ENCODE measurements at places on chromosomes 2 and 18.

- DNase-seq: peak; percentile 64
These were observed 23.7 kb downstream of the TMEM127 start for GRCh38 chr2:96241900-96242611.

- no peak for DNase-seq
These were observed 73.5 kb downstream of the ANTXR1 start for GRCh38 chr2:69086466-69086865.

GRCh38 chr2:138028538-138028937, 64.3 kb downstream of the HNMT start:
- DNase-seq: no peak

- DNase-seq: no peak
These were observed 118.5 kb upstream of the CD302 start for GRCh38 chr2:159916511-159916910.

GRCh38 chr2:29314816-29315571, 199.8 kb downstream of the CLIP4 start:
- peak; percentile 47 for DNase-seq

DNA sequence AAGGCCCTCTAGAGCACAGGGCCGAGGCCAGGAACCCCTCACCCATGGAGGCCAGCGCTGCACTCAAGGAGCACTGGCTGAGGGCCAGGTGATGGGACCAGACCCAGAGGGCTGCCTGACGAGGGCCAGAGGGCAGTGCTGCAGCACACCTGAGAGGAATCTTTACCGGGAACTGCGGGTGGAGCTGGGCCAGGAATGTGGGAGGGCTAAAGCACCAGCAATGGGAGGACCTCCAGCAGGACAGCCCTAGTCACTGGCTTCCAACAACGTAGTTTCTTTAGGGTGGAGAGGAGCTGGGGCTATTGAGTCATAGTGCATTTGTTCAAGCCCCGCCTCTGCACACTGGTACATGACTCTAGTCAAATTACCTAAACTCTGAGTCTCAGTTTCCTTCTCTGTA, 143.4 kb downstream of the TMEM17 start:
- DNase-seq: no peak

DNA sequence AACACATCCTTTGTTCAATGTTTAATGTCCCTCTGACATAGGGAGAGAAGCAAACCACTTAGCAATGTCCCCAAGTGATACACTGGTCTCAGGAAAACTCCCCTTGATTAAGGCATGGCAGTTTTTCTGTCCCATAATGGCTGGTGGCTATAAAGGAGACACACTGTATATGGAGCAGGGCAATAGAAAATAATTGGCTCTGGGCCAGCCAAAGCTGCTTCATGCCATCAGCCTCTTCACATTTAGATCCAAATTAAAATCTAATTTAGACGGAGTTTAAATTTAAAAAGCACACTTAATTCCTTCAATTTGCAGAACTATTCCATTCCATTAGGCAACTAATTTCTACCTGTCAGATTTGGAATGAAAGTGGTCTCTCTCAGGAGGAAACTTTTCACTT, 638.1 kb downstream of the DSC3 start:
- no peak for DNase-seq

DNA sequence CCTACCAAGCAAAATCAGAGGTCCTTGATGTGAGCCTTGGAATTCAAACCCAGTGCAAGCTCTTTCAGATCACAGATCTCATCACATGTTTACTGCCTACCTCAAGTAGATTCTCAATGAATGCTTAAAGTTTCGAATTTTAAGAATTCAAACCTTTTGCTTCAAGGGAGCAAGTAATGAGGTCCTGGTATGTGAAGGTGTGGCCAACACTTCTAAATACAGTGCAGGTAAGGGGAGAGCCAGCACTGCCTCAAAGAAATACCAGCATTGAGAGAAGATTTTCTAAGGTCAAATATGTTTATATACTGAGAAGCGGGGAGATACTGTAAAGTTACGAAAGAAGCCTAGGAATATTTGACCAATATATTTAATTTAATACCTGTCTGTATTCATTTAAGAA, 19.7 kb upstream of the RNF152 start:
- DNase-seq: no peak

- no peak for DNase-seq
These were observed 100.2 kb downstream of the TNS1 start for GRCh38 chr2:217902379-217903141.

GRCh38 chr18:72342933-72343332, 201.2 kb downstream of the CBLN2 start:
- no peak for DNase-seq

GRCh38 chr2:105248316-105249070, 7.0 kb downstream of the GPR45 start:
- DNase-seq: no peak

GRCh38 chr2:44397447-44398175, 35.9 kb downstream of the CAMKMT start:
- DNase-seq: no peak

GRCh38 chr2:224976629-224977525, 65.4 kb downstream of the DOCK10 start:
- DNase-seq: no peak

DNA sequence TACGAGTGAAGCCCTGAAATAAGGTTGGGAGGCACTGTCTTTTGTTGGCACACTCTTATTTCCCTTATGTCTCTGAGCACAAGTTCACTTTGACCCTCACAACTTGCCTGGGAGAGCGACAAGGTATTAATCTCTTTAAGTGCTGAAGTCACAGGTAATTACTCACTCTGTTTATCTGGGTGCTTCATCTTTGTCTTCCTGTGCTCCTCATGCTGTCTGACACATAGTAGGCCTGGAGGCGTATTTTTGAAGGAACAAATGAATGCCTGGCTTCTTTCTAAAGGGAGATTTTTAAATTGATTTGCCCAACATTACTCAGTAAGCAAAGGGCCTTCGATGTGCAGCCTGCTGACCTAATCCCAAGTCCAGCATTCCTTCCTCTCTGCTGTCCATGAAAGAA, 507.1 kb upstream of the TNP1 start:
- no peak for DNase-seq

- DNase-seq: no peak
These were observed 106.9 kb upstream of the CBLN2 start for GRCh38 chr18:72651033-72651432.

DNA sequence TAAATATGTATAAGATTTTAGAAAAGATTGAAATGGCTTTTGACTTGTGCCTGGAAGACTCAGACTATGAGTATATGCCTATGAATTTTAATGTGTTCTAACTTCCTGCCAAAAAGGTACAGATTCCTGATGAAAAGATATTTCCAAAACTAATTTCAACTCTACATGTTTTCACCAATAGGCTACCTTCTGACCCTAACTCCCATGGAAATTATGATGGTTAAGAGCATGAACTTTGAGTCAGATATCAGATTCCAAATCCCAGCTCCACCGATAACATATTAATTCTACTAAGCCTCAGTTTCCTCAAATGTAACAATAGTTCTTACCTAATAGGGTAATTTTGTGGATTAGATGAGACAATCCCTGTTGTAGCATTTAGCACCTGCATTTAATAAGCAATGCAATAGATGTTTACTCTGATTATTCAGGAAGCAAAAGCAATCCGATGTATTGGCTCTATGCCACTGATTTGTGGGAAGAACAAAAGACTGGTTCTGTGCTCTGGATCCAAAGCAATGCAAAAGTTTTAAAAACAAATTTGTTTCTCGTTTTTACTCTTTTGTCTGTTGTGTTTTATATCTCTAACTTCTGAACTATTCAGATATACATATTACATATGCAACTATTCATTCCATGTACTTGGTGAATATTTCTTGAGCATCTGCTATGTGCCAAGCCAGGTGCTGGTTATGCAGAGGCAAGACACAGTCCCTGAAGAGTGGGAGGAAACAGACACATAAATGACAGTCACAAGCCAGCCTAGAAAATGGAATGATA, 115.4 kb downstream of the GATA6 start:
- no peak for DNase-seq

- DNase-seq: no peak
These were observed 257.1 kb downstream of the ACKR3 start for GRCh38 chr2:236826606-236827156.
